ENCODE measurements at places on chromosomes 3 and 15.

- DNase-seq, result no peak
Measured at GRCh38 chr3:118108769-118109168, 925.9 kb downstream of the IGSF11 start.

- DNase-seq, result no peak
Measured at GRCh38 chr15:98758224-98758623, 109.9 kb downstream of the IGF1R start.

- no peak for DNase-seq
Measured at GRCh38 chr3:56633602-56634535, 49.2 kb downstream of the TASOR start.

DNA sequence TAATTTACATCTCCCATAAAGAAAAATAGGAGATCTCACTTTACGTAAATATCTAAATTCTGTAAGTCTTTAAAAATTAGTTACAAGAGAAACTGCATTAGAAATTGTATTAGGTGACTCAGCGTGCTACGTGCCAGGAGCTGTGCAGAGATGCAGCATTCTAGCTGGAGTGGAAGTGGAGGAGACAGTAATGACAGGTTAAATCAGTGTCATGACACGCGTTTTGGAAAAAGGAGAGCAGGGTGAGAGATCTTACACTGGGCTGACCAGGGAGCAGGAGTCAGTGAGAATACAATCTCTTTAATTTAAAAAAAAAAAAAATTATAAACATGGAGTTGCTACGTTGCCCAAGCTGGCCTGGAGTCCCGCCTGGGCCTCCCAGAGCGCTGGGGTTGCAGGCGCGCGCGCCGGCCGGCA, 635 bp downstream of the TUBGCP5 start:
- DNase-seq, result no peak

- no peak for DNase-seq
Measured at GRCh38 chr15:36967929-36968328, 132.4 kb downstream of the MEIS2 start.

DNA sequence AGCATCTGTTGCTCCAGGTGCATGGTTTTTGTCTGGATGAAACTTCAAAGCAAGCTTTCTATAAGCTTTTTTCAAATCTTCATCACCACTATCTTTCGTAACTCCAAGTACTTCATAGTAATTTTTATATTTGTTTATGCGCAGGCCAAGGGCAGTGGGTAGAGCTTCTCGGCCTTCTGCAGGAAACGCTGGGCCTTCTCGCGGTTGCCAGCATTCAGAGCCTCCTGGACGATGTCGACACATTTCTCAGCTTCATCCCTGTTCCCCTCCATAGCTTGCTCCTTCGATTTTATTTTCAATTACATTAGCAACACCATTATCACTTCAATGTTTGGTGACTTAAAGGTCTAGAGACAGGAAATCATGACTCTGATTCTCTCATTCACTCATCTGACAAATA, 20.2 kb downstream of the DENND4A start:
- no peak for DNase-seq

DNA sequence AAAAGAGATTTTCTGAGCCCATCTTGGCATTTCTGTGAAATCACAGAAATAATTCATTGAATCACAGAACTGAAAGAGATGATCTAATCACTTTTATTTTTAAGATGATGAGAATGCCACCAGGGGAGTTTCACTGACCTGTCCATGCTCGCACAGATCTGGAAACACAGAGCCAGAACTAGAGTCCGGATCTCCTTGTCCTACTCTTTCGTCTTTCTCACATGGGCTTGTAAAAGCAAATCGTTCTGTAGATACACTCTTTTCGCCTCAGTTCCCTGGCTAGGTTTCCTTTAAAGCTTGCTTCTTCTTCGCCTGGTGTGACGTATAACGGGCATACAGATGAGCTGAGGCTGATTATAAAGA, 122.5 kb upstream of the SPRED1 start:
- peak; percentile 27 for DNase-seq

DNA sequence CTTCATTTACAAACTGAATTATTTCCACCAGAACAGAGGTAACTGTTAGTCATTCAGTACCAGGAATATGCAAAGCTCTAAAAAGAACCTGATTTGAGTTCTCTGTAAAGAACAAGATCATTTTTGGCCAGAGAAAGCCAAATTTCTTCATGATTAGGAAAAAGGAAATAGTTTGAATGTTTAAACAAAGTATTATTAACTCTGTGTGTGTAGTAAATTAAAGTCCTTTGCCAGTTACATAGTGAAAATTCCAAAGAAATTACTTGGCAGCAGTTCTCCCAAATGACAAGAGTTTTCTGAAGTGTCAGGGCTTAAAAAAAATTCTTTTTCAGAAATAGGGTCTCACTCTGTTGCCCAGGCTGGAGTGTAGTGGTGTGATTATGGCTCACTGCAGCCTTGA, 24.5 kb downstream of the QTRT2 start:
- DNase-seq, result no peak

- no peak for DNase-seq
Measured at GRCh38 chr3:85838921-85839320, 880.1 kb downstream of the CADM2 start.

- no peak for DNase-seq
Measured at GRCh38 chr3:63874769-63875168, 11.1 kb downstream of the ATXN7 start.

DNA sequence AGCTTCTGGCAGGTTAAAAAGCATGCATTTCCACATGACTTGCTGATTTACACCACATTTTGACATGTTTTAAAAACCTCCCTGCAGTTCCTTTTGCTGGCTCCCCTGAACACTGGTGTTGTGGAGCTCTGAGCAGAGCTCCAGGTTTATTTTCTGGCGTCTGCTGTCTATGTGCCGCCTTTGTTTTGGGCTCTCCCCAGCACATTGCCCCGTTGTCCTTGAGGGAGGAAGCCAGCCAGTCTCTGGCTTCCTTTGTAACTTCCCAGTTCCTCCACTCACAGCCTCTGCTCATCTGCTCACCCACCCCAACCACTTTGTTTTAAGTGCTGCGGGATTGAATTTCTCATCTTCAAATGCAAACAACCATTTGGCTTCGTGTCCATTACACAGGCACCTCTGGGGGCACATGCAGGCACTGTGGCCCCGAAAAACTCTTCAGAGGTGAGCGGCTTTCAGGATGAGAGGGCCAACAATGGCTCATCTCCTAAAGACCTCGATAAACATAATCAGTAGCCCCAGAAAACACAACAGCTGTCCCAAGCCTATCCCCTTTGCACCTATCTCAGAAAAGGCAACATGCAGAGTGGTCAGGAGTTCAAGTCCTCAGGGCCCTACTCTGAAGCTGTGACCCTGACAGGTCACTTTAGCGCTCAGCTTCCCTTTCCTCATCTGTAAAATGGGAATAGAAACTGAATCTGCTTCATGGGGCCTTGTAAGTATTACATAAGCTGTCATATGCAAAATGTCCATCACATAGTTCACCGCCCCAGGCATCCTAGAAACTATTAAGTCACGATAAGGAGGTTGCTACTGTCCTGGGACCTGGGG, 1.3 kb upstream of the MEF2A start:
- DNase-seq, result peak; percentile 83

GRCh38 chr15:39404767-39405181, 176.1 kb upstream of the THBS1 start:
- DNase-seq, result no peak

- no peak for DNase-seq
Measured at GRCh38 chr3:161455962-161456361, 40.6 kb upstream of the OTOL1 start.

GRCh38 chr3:118882353-118882947, 152.2 kb downstream of the IGSF11 start:
- DNase-seq, result peak; percentile 83

GRCh38 chr3:172546628-172547214, 23.5 kb upstream of the TNFSF10 start:
- DNase-seq, result no peak

- no peak for DNase-seq
Measured at GRCh38 chr15:43132830-43133429, 456 bp upstream of the TMEM62 start.

GRCh38 chr3:38313695-38314094, 31.6 kb downstream of the SLC22A14 start:
- no peak for DNase-seq

DNA sequence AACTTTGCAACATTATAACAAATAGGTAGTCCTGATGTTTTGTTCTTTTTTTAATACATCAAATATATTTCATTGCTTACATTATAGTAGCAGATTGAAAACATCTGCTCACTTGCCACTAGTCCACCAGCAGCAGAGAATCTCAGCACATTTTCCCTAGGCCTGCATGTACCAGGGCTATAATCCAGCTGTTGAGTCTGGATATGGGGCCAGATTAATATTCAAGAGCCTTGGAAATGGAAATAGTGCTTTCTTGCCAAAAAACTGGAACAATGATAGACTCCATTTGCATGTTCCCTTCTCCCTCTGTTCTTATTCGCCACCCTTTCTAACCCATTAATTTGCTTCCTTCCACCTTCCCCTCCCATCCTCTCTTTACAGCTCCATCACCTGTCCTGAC, 288.0 kb downstream of the EPHA3 start:
- DNase-seq, result no peak

DNA sequence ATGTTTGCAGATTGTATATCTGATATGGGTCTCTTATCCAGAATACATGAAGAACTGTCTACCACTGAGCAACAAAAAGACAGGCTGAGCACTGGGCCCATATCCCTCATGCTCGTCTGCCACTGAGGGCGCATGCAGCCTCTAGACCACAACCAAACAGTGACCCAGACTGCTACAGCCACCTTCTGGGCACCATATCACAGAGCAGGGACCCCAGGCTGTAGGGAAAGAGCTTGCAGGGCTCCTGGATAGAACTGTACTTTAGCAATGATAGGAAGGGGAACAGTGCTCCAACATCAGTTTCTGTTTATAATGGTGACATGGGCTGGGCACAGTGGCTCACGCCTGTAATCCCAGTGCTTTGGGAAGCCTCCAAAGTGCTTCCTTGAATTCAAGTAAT, 40.2 kb upstream of the TMEM87A start:
- no peak for DNase-seq

DNA sequence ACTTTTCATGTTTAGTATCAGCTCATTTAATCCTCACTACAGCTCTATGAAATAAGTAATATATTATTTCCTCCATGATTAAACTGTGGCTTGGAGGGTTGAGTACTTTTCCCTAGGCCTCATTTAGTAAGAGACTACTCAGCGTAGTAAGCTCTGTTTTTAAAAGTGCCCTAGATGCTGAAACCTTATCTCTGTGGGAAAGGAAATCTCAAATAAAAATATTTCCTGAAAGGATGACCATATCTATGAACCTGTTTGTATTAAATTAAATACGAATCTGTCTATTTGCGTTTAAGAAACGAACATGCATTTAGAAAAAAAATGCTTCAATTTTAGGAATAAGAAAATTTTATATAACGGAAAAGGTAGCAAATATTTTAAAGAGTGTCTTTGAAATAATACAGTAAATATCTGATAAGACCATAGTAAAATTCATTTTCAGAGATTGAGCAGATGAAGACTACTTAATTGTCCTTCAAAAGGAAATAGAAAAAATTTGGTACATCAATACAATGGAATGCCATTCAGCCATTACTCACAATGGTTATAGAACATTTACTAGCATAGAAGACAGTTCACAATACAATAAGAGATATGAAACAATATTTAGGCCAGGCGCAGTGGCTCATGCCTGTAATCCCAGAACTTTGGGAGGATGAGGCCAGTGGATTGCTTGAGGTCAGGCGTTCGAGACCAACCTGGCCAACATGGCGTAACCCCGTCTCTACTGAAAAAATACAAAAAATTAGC, 56.2 kb downstream of the ATG7 start:
- no peak for DNase-seq

GRCh38 chr15:34160735-34161134, 49.2 kb downstream of the KATNBL1 start:
- no peak for DNase-seq

GRCh38 chr3:161443921-161444693, 52.5 kb upstream of the OTOL1 start:
- no peak for DNase-seq

- peak; percentile 55 for DNase-seq
Measured at GRCh38 chr3:112333381-112334317, 693 bp downstream of the CD200 start.

GRCh38 chr15:75483961-75484360, 32.5 kb upstream of the SIN3A start:
- DNase-seq, result no peak

DNA sequence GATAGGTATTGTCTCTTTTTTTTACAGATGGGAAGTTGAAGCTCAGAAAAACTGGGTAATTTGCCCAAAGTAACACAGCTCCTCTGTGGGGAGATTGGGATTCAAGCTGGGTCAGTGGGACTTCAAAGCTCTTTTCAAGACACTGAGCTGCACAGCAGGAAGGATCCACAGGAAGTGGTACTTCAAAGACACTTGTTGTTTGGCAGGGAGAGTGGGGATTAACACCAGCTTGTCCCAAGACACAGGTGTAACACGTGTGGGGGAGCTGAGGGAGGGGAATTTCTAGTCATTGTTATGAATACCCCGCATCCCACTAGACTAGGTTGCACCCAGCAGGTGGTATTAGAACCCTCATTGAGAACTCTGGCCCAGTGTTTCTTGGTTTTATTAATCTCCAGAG, 116.0 kb downstream of the FOXB1 start:
- DNase-seq, result no peak

DNA sequence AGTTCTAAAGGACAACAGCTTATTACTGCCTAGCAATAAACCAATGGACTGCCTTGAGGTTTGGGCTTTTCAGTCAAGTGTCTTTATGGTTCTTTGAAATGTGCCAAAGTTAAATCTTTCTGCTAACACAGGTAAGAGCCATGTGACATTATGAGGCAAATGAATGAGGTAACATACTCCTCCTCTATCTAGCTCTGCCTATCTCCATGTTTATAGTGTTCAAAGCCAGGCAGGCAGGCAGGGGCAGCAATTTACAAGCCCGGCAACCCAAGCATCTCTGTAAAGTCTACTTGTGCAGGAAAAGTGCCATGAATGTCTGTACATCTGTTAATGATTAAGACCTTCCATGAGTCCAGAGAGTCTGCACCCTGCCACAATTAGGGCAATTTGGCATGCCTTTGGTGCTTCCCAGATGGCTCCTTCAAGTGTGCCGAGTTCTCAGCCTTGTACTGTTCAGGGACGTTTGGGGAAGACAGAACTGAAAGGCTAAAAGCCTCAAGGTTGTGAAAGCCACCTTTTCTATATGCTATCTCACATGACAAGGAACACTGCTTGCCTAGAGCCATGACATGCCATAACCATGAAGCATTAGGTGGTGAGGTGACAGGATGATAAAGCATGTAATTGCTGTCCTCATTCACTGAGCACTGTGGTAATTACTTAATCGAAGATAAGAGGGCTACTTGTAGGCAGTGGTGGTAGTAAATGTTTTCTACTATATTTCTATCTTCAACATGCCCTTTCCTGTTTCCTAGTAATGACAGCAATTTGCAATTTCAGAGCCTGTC, 41.4 kb upstream of the EIF1B start:
- no peak for DNase-seq

Data from astrocyte of the hippocampus (primary cell).